Iris pigment epithelial cell (primary cell): ENCODE measurements at places on chromosomes 12 and 14.

DNA sequence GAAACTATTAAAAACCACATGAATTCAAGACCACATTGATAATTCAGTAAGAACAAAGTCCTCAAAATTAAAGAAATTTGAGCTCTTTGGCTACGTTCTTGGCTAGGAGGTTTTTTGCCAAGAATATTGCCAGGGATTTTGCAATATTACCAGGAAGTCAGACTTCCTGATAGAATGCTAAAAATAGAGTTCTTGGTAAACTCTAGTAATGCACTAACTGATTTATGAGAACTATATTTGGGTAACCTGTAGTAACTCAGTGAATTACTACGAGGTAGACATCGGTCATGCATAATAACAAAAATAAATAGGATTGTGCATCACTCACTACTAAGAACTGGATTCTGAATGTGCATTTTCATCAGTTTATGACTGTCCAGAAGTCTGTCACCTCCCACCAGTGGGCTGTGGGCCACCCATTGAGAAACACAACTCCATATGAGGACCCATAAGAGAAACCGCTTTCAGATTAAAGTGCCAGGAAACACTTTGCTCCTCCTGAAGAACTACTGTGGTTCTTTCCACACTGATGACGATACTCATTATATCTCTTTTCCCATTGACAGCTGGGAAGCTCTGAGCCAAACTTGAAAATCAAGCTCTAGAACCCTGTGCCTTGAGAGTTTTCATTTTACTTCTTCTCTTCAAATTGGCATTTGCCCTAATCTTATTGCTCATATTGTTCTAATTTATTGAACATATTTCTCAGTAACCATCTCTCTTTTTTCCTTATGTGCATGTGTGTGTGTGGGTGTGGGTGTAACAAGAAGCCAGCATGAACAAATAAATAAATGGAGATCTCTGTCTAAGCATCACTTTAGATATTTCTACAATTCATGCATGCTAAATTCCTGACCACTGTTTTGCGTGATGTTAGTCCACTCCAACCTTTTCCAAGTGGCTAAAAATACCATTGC is 116.6 kb downstream of the BCL11B start:
- no peak for DNase-seq

DNA sequence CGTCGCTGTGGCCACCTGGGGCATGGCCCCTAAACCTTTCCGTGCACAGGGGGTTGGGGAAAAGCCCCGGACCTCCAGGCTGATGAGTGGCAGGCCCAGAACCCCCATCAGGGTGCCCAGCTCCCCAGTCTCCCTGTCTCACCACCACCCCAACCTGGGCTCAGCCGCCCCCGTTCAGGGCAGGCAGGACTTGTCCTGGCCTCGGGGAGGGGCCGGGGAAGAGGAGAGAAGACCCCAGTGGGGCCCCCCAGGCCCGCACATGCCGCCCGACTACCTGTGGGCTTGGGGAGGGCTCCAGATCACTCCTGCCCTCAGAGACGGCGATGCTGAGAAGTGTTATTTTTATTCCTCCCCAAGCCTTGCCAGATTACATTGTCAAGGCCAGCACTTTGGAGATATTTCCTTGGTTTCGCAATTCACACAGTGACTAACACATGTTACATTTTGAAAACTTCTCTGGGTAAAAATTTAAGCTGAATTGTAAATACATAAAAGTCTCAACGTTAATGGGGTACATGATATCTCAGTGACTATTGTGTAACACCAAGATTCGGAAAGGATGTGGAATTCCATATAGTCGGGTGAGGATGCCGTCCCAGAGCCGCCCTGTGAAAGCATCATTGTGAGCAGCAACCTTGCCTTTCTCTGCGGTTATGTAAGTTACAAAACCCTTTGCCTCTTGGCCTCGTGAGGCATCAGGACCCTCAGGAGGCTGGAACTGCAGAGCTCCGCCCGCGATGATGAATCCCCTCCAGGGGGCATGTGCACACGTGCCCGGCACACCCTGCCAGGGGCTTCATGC is 85.6 kb upstream of the DIO3 start:
- peak; percentile 92 for DNase-seq

GRCh38 chr12:12983420-12984035 is 16.5 kb downstream of the HEBP1 start:
- DNase-seq, result peak; percentile 68

- no peak for DNase-seq
These were observed 178.8 kb downstream of the CEP128 start for GRCh38 chr14:80762641-80763228.

DNA sequence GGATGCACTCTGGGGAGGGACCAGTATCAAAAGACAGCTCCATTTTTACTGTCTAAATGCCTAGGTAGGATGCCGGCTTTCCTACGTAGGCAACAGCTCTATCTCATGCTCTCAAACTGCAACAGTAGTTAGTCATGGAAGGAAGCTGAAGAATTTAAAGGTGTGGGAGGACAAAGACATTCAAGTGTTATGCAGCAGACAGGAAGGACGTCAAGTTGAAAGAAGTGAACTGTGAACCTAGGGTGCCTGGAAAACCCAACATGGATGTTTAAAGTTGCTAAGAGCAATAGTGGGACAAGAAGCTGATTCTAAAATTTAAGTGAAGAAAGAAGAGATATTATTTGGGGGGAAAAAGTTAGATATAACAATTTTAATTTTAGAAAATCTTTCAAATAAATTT is 5.9 kb downstream of the SEC23A start:
- DNase-seq, result peak; percentile 76

- DNase-seq, result peak; percentile 53
These were observed 24.0 kb upstream of the LGR5 start for GRCh38 chr12:71415336-71416231.

DNA sequence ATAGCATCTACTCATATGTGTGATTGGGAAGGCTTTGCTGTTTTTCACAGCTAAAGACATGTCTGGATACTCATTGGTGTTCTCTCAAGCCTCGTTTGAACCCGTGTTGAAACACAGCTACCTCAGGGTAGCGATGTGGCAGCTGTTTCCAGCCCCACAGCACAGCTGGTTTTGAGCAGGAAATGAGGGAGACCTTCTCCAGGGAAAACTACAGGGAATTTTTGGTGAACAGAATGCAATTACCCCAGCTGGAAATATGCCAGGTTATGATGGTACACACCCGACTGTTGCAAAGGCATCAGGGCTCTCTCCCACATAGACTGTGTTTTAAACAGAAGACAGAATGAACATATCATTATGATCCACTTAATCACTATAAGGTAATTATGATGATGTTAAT is 828.9 kb downstream of the VRK1 start:
- no peak for DNase-seq

DNA sequence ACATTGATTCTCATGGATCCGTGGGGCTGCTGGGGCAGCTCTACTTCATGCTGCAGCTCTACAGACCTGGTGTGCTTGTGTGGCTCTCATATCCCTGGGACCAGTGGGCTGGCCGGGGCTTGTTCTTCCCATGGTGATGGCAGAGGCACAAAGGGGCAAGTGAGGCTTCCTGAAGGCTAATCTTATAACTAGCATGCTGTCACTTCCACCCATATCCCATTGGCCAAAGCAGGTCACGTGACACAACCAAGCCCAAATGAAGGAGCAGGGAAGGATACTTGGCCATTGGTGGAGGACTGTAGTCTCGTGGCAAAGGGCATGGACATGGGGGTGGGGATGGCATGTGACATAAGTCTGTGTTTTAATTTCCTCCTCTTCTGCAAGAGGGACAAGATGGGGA is 9.9 kb downstream of the PLBD2 start:
- DNase-seq, result no peak

GRCh38 chr12:53044052-53044581 is 5.7 kb upstream of the TNS2 start:
- DNase-seq, result no peak

- no peak for DNase-seq
These were observed 433.8 kb upstream of the DCN start for GRCh38 chr12:91616416-91616815.

GRCh38 chr14:36583893-36584811 is 1.7 kb upstream of the NKX2-8 start:
- no peak for DNase-seq

GRCh38 chr14:49545071-49545470 is 41.1 kb downstream of the RPS29 start:
- no peak for DNase-seq

GRCh38 chr12:106978035-106978800 is 8.7 kb downstream of the MTERF2 start:
- DNase-seq, result no peak

DNA sequence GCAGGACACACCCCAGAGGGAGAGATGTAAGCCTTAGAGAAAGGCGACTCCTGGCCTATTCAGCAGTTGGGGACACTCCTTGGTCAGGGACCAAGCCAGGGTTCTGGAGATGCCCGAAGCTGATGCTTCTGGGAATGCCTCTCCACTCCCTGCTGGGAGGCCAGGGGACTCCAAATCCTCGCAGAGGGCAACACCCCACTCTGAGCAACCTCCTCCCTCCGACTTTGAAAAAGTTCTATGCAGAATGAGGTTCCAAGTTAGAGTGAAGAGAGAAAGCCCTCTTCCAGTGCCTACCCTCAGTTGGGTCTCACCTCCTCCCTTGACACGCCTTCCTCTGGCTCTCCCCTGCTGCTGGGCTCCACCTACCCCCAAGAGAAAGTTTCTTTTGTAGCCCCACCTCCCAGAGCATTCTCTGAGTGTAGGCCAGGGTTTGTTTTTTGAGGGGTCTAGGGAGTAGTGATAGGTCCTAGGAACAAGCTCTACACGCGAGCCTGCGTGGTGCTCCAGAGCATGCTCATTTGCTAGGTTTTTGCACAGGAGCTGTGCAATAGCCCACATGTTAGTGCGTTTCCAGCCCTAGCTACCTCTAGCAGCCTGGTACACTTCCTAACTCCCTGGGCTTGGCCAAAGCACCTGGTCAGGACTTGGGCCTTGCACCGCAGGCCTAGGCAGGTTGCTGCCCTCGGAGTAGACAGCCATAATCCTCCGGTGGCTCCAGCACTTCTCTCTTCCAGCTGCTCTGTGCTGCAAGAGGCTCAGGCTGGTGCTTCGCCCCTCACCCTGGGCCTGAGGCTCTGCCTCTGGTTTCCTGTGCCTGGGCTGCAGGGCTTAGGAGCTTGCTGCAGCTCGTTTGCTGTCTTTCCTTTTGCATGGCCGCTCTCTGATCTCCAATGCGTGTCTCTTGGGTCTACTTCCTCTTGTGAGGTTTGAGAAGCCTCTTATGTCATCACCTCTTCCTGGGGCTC is 590 bp upstream of the CEBPE start:
- no peak for DNase-seq

GRCh38 chr14:102373110-102373509 is 10.4 kb downstream of the TECPR2 start:
- no peak for DNase-seq
